Activated T-cell treated with anti-CD3 and anti-CD28 coated beads, Interleukin-2, amount 50 U/mL, for 24 hours (primary cell): ENCODE measurements at places on chromosomes 7 and 10.
A peak's percentile ranks its signal among the peaks of the same experiment; 100 is the strongest.

GRCh38 chr7:45401155-45401554, 173.0 kb upstream of the ADCY1 start:
- DNase-seq = no peak

DNA sequence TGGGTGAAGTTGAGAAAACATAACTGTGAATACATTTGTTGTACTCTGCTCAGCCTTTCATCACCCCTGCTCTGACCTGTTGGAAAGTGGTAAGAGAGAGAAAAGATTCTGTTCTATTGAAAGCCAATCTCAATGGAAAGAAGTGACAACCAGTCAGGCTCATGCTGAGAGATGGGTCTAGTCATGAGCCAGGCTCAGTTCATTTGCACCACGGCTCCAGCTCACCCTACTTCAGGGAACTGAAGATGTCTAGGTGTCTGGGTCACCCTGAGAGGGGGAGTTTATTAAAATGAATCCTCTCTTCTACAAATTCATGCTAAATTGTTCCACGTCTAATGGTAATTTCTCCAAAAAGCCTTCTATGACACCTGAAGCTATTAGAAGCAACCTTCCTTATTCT, 12.1 kb upstream of the FAS start:
- no peak for DNase-seq

- DNase-seq = no peak
These were observed 369.6 kb downstream of the KCNMA1 start for GRCh38 chr10:77267703-77268675.

DNA sequence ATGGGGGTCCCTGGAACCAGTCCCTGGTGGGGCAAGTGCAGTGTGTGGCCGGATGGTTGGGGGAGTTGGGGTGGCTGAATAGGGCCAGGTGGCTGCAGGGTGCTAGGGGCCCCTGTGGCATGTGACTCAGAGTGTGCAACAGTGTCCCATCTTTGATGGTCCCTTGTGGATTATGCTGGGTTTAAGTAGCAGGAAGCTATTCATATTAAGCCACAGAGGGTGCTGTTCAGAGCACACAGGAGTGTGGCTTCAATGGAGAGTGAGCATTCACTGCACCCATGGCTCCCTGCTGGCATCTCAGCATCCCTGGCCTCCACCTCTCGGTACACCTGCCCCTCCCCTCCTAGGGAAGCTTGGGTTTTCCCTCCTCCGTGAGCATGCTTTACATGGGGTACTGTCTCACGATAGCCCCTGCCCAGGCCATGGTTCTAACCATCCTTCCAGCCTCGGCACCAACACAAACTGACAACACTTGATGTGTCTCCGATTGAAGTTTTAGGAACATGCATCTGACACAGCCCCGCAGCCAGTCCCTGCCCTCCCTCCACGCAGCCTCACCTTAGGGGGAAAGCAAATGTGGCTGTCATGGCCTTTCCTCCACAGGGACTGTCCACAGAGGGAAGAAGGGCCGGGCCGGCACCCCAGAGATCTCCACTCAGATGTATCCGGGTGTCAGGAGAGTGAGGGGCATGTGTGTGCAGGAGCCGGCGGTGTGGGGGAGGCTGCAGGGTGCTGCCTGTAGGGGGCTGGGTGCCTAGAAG, 30.4 kb upstream of the PPIF start:
- DNase-seq = no peak

GRCh38 chr10:97590082-97590747, 694 bp downstream of the C10orf62 start:
- DNase-seq = no peak

GRCh38 chr7:156988343-156989185, 21.9 kb downstream of the MNX1 start:
- DNase-seq = no peak

DNA sequence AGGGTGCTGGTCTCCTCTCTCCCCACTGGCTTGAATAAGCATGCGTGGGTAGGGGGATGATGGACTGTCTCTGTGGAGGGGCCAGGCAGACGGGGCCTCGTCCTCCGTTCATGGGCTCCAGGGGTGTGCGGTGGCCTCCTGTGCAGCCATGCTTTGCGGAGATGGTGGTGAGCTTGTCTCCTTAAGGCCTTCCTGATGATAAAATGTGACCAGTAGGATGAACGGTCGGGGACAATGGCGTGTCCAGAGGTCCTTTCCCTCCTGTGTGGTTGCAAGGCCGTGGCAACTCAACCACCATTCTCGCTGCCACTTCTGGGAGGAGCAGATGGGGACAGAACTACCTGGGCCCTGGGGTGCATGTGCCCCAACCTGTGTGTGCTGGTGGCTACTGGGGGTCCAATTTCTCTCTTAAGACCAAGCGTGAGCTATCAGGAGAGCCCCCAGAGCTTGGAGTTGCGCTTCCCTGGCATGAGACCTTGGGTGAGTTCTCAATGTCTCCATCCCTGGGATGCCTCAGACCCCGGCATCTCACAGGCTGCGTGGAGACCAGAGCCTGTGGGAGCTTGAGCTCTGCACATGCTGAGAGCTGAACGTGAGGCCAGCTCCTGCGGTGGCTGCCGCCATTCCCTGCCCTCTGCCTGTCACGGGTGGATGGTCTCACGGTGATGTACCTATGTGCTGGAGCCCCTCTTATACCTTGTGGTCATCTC, 112.2 kb downstream of the INPP5A start:
- DNase-seq = no peak

- no peak for DNase-seq
These were observed 175.3 kb downstream of the DIP2C start for GRCh38 chr10:514137-514671.

GRCh38 chr10:49556723-49557122, 17.8 kb upstream of the ERCC6 start:
- no peak for DNase-seq

- DNase-seq = no peak
These were observed 119.8 kb downstream of the SLC25A13 start for GRCh38 chr7:96202102-96202501.

GRCh38 chr7:35658606-35659201, 36.2 kb downstream of the HERPUD2 start:
- no peak for DNase-seq

DNA sequence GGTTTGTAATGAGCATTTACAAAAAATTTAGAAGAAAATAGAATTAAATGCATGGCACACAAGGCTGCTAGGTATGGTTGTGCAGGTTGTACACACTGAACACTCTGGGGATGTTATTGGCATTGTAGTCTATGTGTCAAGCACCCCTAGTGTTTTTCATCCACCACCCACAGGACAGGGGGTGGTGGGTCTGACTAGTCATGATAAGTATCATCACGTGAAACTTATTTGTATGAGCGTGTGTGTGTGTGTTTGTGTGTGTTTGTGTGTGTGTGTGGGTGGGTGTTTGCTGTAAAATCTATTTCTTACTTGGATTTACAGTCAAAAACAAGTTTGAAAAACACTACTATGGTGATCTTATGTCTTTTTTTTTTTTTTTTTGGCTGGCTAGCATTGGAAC, 66.5 kb downstream of the MAP3K8 start:
- DNase-seq = no peak

GRCh38 chr10:102994531-102995295, 76.6 kb downstream of the CNNM2 start:
- DNase-seq = no peak

- DNase-seq = no peak
These were observed 1043.2 kb upstream of the C7orf33 start for GRCh38 chr7:147547252-147547897.

DNA sequence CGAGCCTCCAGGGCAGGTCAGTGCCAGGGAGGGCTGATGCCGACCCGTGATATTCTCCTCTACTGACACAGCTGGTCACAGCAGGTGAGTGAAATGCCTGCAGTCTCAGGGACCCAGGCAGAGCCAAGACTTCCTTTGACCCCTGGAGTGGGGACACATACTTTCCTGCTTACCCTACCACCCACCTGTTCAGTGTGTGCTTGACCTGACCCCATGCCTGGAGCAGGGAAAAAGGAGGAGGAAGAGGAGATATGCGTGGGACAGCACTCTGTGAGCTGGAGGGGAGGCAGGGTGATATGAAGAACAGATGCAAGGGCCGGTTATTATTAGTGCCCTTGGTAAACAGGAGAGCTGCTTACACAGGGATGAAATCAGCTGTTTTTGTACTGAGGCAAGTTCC, 40.8 kb upstream of the WIPF3 start:
- DNase-seq = no peak

DNA sequence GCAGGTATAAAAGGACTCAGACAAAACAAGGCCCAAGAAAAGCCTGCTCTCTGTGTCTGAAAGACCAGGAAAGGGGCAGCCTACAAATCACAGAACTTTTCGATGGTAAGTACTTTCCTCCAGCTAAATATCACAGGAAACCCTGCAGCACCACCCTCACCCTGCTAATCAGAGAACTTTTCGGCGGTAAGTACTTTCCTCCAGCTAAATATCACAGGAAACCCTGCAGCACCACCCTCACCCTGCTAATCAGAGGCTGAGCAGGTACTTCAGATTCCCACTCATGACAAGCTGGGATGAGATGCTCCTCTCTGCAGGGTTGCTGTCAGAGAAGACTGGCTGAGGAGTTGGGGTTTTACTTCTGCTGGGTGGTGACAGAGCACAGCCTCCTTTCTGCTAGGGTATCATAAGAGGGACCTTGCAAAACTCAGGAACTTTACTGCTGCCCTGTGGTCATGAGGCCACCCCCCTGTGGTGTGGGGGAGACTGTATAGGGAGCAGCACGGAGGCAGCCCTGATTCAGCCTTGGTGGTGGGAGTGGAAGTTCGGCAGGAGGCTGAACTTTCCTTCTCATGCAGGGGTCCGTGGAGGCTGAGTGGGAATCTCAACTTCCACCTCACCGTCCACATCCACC, 7.2 kb downstream of the WDR37 start:
- no peak for DNase-seq

GRCh38 chr10:35208949-35209613, 82.4 kb downstream of the CREM start:
- no peak for DNase-seq

GRCh38 chr7:141986923-141987322, 8.8 kb upstream of the MGAM start:
- DNase-seq = no peak

DNA sequence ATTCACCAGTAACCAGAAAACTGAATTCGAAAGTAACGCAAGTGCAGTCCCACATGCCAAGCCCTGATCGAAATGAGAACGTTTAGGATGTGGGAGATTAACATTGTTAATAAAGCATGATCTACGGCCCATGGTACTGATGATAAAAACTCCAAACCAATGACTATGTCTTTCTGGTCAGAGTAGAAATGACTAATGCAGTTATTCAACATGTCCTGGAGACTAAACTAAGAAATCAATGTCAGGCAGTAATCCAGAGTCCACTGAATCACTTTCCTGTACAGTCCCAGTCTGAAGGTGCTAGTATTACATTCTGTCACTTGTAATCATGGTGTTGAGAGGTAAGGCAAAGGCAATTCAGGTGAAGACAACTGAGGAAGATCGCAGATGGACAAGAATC, 14.4 kb downstream of the NPSR1 start:
- no peak for DNase-seq

DNA sequence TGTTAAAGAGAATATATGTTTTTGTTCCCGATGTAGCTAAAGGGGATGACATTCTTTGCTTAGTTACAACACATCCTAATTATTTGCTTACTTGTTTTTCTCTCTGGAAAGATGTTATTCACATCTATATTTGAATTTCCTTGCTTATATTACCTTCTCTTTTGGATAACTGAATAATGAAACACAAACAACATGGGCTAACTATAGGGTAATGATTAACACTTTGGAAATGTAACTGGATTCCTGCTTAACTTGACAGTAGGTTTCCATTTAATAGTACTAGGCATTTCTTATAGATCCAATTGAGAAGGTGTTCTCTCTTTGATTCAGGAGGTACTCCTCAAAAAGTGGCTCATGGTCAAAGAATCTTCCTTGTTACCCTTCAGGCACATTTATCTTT, 141.1 kb downstream of the CCSER2 start:
- no peak for DNase-seq

DNA sequence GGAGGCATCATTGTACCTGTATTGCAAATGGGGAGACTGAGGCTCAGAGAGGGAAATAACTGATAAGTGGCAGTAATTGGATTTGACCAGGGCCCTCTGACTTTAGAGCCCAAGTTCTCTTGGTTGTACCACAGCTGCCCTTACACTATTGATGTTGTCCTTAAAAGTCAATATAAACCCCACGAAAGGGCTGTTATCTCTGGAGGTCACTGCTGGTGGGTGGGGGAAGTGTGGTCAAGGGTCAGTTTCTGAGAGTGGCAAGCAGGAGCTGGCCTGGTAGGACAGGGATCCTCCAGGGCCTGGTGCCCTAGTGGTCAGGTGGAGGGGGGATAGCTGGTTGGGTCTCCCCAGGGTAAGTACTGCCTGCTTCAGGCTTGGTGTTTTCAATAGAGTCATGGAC, 44.2 kb upstream of the AQP1 start:
- no peak for DNase-seq

GRCh38 chr10:14565199-14565598, 209.5 kb downstream of the FAM107B start:
- no peak for DNase-seq

- DNase-seq = no peak
These were observed 13.5 kb downstream of the LRRC20 start for GRCh38 chr10:70368774-70369482.

DNA sequence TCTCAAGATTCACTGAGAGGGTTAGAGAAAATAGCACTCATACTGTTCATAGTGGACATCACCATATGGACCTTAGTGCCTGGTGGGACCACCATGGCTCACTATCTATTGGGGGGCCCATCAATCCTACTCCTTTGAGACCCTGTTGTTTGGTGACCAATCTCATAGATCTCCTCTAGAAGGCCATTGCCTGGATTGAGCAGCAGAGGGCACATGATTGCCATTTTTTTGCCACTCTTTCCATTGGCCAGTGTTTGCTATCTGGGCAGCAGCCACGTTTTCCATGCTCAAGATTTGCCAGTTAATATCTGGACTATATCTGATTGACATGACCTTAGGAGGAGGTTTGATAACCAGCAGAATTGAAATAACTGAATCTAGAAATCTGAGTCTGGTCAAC, 244.5 kb downstream of the ITGB1 start:
- DNase-seq = no peak

GRCh38 chr7:136655414-136655813, 213.0 kb upstream of the CHRM2 start:
- no peak for DNase-seq

DNA sequence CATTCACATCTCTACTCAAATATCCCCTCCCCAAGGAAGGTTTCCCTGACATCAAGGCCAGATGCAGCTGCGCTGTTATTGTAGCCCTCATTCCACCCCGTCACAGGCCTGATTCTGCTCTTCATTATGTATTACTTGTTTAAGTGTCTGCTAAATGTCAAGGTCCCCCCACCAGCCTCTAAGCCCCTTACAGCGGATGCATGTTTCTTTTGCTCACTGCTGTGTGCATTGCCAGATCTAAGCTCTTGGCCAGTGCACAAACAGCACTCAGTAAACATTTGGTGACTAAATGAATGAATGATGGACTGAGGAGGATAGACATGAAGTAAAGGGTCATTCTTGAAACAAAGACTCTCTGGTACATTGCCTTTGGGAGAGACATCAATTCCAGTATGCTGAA, 90.6 kb downstream of the NEBL start:
- DNase-seq = no peak

- peak; percentile 40 for DNase-seq
These were observed 14.8 kb downstream of the NPS start for GRCh38 chr10:127563718-127564553.
